ENCODE measurements at places on chromosomes 13 and 19.
A peak's percentile ranks its signal among the peaks of the same experiment; 100 is the strongest.

DNA sequence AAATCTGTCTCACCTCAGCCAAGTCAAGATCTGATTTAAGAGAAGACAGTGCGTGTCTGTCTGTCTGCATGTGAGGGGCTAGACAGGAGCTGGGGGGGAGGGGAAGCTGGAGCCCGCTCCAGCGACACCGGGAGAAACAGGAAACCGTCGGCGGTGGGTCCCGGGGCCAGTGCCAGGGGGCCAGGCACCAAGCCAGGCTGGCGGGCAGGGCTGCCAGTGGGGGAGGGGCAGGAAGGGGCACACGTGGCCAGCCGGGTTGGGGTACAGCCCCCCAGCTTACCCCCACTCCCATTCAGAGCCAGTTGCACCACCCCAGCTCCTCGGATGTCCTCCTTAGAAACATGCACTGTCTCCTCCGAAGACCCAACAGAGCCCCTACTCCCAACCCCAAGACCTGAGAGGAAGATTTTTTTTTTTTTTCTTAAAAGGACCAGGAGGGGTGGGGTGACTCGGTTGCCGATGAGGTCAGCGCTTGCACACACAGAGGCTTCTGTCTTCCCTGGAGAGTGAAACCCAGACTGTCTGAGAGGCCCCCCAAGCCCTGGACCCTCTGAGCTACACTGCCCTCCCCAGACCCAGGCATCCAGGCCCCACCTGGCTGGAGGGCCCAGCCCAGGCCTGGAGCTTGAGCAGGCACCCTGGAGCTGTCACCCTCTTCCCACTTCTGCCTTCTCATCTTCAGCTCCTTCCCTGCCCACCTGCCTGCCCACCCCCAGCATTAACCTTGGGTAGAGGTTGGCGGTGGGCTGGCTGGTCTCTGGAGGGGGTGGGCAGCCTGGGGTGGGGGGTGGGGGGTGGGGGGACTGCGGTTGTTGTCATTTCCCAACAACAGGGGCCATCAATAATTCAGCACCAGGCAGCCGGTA, 4.0 kb downstream of the ERF start:
- peak; percentile 89 for DNase-seq

DNA sequence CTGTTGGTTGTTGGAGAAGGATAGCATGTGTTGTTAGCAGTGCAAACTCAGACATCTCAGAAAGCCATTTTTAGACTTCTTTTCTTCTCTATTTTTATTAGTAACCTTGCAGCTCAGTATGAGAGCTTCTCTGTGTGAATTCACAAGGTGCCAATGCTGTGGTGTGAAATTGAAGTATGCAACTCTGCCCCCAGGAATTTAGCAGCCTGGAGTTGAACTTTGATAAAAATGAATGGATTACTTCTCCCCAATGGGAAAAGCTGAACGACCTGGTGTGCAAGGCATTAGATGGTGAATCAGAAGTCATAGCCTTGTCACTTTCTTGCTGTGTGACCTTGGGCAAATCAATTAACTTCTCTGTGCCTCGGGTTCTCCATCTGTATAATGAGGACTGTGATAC, 512.3 kb upstream of the PCDH9 start:
- no peak for DNase-seq

DNA sequence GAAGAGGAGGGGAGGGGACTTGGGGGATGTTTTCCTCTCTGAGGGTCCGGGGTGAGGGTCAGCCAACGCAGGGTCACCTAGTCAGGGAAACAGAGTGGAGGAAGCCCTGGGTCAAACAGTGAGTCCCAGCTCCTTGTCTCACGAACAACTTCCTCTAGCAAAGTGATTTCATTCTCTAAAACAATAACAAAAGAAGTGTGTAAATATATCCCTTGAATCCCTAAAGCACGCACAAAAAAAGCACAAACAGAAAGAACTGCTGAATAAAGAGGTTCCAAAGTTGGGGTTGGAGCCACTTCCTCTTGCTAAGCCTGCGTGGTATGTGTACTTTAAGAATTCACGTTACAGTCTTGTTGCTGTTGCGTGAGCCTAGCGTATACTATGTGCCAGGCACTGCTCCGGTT, 1.5 kb upstream of the C5AR2 start:
- no peak for DNase-seq

DNA sequence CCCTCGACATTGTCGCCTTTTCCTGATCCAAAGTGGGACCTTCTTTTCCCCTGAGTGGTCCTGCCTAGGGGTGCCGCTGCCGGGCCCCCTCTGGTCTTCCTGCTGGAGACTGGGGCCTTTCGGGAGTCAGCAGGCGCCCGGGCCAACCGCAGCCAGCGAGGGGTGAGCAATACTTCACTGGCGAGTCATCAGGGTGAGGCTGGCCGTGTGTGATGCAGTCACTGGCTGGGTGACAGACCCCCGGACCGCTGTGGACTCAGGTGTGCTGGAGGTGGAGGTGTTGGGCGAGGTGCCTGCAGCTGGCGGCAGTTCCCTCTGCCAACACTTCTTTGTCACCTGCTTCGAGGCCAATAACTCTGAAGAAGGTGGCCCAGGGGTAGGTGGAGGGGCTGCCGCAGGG, 1.5 kb upstream of the CGB5 start:
- DNase-seq = no peak

GRCh38 chr13:40666933-40667621, 636 bp upstream of the FOXO1 start:
- peak; percentile 76 for DNase-seq

- DNase-seq = no peak
Observed at GRCh38 chr13:93183302-93183701, 43.3 kb upstream of the GPC6 start.

DNA sequence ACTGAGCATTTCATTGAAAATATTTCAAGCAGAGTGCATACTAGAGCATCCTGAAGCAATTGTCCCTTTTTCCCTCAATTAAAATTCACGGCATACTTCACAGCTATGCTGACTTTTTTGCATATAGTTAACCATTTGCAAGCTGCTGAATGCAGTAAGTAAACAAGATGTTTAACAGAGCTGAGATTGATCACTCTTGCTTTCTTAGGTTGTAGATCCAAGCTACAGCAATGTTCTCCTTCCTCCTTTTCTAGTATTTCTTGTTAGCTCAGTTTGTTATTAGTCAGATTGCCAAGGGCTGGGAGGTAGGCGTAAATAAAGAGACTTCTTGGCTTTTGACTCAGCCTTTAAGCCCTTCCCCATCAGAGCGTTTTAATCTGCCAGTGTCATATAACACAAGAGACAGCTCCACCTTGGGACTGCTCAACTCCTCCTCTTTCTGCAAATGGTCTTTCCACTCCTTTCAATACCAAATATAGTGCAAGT, at the start of gene SLITRK6:
SLITRK6 (minus strand) TSS at position 323 of the 486 bp plus-strand sequence. CDS start 2,911 bp downstream, outside the sequence.
- no peak for DNase-seq

- no peak for DNase-seq
Observed at GRCh38 chr13:95256091-95256490, 45.2 kb downstream of the ABCC4 start.

DNA sequence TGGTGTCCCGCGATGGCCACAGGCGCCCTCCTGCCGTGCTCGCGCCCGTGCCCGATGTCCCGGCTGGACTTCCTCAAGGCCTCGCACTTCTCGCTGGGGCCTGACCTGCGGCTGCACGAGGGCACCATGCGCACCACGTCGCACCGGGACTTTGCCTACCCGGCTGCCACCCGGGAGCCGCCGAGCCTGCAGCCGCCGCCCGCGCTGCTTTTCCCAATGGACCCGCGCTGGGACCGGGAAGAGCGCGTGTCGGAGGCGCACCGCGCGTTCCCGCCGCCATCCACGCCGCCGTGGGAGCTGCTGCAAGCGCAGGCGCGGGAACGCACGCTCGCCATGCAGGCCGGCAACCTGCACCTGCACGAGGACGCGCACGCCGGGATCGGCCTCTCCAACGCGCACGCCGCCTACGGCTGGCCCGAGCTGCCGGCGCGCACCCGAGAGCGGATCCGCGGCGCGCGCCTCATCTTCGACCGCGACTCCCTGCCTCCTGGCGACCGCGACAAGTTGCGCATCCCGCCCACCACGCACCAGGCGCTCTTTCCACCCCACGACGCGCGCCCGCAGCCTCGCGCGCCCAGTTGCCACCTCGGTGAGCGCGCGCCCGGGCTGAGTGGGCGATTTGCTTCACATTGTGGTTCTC, 12.1 kb upstream of the PEX11G start:
- DNase-seq = peak; percentile 89

GRCh38 chr13:100349594-100349993, 239.0 kb downstream of the GGACT start:
- no peak for DNase-seq

DNA sequence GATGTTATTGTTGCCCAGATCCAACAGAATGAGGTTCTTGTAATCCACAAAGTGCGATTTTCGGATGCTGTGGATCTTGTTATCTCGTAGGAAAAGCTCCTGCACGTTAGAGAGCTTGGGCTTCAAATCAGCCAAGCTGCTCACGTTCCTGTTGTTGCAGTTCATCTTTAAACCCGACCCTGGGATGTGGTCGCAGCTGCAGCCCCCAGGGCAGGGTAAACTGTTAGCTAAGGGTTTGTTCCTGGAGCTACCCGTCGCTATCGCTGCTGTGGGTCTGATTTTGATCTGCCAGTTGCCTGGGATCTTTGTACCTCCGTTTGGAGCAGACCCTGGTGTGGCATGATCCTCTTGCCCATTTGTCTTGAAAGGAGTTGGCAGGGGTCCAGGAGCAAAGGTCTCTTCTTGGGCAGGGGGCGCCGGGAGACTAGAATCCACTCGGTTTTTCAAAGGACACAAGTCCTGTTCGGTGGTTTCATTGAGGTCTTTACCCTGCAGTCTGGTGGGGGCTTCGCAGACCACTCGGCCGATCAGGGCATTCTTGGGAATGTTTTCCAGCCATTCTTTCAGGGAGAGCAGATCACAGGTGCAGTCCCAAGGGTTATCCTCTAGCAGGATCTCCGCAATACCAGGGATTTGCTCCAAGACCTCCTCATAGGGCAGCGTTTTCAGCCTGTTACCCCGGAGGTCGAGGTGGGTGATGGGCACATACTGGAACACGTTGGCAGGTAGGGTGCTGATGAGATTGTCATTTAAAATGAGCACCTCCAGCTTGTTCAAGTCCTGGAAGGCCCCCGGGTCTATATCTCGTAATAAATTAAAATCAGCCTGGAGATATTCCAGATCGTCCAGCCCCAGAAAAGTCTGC, 1.8 kb downstream of the SLITRK1 start:
- DNase-seq = no peak

DNA sequence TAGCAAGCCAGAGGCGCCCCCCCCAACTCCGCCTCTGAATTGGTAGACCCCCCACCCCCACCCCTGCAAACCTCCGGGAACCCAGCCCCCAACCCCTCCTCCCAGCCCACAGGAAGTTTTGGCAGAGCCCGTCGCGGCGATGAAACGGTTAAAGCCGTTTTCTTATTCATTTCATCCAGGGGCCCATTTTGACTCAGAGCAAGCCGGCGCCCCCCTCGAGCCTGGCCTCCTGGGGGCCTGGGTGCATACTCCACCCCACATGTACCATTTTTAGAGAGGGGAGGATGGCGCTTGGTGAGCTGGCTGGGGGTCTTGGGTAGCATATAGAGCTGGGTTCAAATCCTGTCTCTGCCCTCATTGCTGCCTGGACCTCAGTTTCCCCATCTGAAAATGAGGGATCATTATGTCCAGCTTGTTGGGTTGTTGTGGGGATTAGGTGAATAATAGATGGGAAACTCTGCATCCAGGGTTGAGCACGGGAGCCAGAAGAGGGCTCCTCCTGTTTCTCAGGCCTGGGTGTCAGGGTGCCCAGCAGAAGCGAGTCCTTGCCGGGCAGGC, 7.9 kb upstream of the JUNB start:
- DNase-seq = no peak

- no peak for DNase-seq
Observed at GRCh38 chr13:39272994-39273393, 234.7 kb downstream of the NHLRC3 start.

DNA sequence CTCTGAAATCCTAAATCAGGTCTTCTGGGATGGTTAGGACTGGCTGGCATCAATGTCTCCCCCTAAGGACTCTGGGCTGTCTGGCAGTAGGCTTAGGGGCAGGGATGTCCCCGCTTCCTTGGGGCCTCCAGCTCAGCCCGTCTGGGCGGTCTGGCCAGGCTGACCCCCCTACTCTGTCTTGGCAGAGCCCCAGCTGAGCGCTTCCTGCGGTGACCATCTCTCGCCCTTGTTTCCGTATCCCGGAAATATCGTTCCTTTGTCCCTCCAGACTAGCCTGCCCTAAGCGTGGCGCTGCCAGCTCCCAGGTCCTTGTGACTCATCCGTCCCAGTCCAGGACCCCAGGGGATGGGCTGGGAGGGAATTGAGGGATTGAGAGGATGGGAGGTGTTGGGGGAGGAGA, 11.3 kb downstream of the GTPBP3 start:
- DNase-seq = no peak

GRCh38 chr13:19252381-19252780, 70.8 kb upstream of the TUBA3C start:
- no peak for DNase-seq

GRCh38 chr19:3538965-3539755, at the start of gene TEKTIP1:
Gene TEKTIP1 (plus strand): TSS chr19:3539174. CDS start chr19:3539178, 4 bp downstream.
- no peak for DNase-seq

DNA sequence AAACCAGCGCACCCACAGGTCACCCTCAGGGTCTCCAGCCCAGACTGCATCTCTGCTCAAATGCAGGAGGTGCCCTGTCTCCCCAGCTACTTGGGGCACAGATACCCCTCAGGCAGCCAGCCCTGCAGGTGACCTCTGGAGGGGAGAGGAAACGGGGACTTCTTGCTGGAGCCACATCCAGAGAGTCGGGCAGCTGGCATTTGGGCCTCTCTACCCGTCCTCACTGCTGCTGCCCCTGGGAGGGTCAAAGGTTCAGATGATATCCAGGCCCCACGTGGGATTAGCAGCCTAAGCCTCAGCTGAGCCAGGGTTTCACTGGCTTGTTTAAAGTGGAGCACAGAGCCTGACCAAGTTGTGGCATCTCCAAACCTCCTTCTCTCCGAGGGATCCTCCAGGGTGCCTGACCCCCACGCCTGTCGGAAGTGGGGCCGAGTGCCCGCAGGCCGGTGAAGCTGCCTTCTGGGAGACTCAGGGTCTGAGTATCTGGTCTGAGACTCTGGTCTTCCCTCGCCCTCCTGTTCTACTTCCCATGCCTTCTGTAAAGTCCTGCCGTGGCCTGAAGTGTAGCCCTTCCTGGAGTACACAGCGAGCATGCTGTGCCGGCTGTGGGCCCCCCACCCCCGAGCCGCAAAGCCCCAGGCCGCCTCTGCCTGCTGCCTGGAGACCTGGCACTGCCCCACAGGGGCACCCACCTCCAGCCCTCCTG, 2.1 kb downstream of the RASA3 start:
- no peak for DNase-seq

- no peak for DNase-seq
Observed at GRCh38 chr19:52694921-52695320, 39.9 kb downstream of the ZNF611 start.

DNA sequence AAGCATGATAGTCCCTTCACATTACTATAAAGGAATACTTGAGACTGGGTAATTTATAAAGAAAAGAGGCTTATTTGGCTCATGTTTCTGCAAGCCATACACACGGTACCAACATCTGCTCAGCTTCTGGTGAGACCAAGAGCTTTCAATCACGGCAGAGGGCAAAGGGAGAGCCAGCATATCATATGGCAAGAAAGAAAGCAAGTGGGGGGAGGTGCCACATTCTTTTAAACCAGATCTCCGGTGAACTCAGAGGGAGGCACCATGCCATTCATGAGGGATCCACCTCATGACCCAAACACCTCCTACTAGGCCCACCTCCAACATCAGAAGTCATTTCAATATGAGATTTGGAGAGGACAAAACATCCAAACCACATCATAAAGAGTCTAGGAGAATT, 20.3 kb downstream of the XPO4 start:
- DNase-seq = no peak

Data from posterior cingulate gyrus (tissue), 11 donors.